Activated naive CD8-positive, alpha-beta T cell treated with anti-CD3 and anti-CD28 coated beads, Interleukin-2, amount 50 U/mL, for 16 hours (primary cell): ENCODE measurements at places on chromosomes 3 and 15.

DNA sequence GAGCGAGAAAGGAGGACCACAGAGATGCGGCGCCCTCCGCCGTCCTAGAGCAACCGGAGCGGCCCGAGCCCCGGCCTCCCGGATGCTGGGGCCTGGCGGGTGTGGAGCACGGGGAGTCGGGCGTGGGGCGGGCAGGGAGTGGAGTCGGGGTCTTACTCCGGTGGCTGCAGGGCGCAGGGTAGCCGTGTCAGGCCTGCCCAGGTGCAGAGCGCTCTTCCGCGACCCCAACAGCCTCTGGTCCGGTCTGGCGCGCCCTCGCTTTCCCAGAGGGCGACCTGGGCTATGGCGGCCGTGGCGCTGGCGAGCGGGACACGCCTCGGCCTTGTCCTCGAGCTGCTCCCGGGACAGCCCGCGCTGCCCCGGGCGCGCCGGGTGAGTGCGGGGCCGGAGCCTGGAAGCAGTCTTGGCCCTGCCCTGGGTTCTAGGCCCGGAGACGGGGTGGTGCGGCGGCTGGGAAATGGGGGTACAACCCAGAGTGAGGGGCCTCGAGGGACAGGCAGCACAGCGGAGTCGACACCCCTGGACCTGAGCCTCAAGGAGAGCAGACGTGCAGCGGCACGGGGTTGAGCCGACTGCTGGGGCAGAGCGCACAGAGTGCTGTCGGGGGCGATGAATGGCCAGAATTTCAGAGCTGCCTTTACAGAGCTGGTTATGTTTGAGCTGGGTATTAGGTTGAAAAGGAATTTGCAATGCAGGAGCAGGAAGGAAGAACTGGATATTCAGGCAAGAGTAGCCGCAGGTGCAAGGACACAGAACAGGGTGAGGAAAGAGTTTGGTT is at the start of gene ZNF662:
Gene ZNF662, plus strand, starts transcription at position 73 of the 778 bp plus-strand sequence. CDS start 1,973 bp downstream, outside the sequence.
- DNase-seq: no peak

DNA sequence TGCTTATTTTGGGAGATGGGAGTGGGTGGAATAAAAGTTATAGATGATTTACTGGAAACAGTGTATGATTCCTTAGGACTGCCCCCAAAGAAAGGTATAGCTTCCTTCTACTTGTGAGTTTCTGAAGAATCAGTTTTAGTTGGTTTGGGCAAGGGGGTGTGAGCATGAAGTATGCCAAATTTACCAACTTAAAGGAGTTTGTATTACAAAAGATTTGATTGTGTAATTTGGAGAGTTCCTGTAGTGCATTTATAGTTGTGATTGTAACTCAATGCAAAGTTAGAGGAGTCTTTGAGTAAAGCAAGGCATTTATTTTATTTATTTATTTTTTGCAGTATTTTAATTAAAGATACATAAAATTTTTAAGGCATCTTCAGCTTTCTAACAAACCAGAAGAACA is 42.8 kb downstream of the TSC22D2 start:
- DNase-seq: no peak

DNA sequence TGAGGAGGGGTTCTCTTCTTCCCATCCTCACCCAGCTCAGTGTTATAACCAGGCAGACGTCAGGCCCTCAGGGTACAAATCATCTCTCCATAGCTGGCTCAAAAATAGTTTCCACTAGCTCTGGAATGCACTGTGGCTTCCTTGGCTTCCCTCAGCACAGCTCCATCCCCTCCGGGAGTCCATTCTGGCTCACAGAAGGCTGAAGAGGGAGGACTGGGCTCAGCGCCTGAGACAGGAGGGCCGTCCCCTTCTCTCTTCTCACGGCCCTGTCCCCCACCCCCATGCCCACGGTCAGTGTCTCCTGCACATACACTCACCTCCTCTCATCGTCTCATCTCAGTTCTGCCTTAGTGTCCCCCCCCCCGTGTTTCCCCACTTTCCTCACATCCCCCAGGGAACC is 50.1 kb downstream of the UMPS start:
- DNase-seq: no peak

GRCh38 chr3:71843071-71843470 is 58.1 kb upstream of the PROK2 start:
- no peak for DNase-seq

DNA sequence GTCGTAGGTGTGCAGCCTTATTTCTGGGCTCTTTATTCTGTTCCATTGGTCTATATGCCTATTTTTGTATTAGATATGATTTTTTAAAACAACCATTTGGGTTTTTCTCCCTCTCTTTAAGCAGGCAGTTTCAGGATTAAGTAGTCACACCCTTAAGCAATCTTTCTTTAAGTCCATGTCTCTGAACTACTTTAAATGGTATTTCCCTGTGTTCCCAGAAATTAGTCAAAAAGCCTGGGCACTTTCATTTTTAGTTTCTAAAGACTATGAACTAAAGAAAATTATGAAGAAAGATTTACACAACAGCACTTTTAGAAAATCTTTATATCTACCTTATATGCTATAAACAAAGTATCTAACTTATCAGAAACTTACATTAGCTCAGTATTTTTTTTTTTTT is 110.3 kb downstream of the FAIM start:
- no peak for DNase-seq

DNA sequence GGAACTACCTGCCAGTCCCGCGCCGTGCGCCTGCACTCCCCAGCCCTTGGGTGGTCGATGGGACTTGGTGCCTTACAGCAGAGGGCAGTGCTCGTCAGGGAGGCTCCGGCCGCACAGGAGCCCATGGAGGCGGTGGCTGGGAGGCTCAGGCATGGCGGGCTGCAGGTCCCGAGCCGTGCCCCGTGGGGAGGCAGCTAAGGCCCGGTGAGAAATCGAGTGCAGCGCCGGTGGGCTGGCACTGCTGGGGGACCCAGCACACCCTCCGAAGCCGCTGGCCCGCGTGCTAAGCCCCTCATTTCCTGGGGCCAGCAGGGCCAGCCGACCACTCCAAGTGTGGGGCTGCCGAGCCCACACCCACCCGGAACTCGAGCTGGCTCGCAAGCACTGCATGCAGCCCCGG is 580.2 kb downstream of the ZIC1 start:
- DNase-seq: no peak

GRCh38 chr3:178291574-178292370 is 244.5 kb upstream of the KCNMB2 start:
- DNase-seq: no peak

DNA sequence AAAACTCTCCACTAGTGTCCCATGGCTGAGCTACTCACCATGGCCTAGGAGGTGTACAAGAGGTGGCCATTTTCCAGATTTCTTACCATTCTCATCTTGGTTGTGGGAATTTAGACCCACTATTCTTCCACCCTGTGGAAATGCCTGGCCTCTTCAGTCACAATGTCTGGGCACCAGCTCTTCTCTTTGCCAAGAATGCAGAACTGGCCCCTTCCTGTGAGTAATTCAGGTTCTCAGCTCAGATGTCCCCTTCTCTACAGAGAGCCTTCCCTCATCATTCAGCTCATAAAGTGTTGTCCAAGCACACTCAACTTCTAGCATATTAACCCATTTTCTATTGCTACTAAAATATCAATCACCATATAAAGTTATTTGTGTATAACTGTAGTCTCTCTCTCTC is 575.5 kb upstream of the KCNMB2 start:
- no peak for DNase-seq
